ENCODE measurements at places on chromosomes 1 and 21. TPM values are rescaled to one million over a fixed set of nuclear protein-coding genes. Genes with fewer than 3 reads are reported as not detected.

The NHLH2 gene
- not detected for polyA plus RNA-seq

DNA sequence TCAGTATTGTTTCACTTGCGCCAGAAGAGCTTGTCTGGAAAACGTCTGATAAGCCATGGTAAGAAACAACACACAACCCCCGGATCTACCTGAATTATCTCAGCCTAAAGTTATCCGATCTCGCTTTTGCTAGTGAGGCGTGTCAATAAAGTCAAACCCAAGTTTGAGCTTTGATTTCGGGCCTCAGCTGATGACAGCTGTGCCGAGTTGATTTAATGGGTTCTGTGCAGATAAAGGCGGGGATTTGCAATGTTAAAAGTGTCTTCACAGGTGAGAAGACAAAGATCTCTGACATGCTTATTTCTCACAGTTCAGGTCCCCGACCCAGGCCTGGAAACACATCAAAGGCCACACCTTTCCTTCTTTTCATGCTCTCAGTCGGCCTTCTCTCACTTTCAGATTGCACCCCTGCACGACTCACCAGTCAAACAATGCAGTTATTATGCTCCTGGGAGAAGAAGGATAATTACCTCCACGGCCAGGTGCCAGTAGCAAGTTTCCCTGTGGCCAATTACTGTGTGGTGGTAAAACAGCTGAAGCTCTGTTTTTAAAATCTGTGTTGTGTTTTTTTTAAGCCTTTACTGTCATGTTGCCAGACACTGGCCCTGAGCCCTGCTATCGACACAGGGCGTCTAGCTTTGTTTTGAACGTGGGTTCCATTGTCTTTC, 245.3 kb upstream of the RUNX1 start:
- H3K27ac ChIP-seq = no peak overlapping the region
- DNase-seq = peak; percentile 77
- no peak overlapping the region for H3K4me3 ChIP-seq
- H3K4me1 ChIP-seq = peaks cover 10% of the 10 kb centered on the region

The OSCP1 gene
- polyA plus RNA-seq = 6.1 TPM

The ADPRS gene
- 38.4 TPM for polyA plus RNA-seq

GRCh38 chr1:48069662-48070395, 72.6 kb upstream of the TRABD2B start:
- H3K36me3 ChIP-seq = no peaks in the 10 kb centered on the region
- peak; percentile 48 for DNase-seq
- peak overlapping the region; percentile 60 for H3K27ac ChIP-seq

- no peak overlapping the region for H3K27ac ChIP-seq
- H3K4me3 ChIP-seq = no peak overlapping the region
- H3K27me3 ChIP-seq = no peaks in the 10 kb centered on the region
- no peaks in the 10 kb centered on the region for H3K36me3 ChIP-seq
These were observed 69.0 kb downstream of the KCND3 start for GRCh38 chr1:111920221-111921024.

DNA sequence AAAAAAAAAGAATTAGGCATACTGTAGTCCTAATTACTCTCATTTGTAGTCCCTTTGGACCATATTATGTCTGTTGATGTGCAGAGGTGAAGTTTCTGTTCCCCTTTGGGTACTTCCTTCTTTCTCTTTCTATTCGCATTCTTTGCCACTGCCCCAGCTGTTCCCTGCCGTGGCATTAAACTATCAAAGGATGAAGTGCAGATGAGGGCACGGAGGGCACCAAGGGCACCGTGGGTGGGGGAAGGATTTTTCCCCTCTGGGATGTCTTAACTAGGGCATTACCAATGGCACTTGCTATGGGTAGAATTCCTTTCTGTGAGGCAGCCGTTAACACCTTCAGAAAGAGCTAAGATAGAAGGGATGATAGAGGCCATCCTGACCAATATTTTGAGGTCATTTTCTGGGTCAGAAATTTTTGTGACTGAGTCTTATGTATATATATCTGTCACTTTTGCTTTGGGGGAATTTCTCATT, 4.9 kb upstream of the MAPKAPK2 start:
- peak; percentile 72 for DNase-seq
- no peak overlapping the region for H3K4me3 ChIP-seq
- H3K27me3 ChIP-seq = no peaks in the 10 kb centered on the region
- no peak overlapping the region for H3K27ac ChIP-seq
- H3K4me1 ChIP-seq = peaks cover 8% of the 10 kb centered on the region

DNA sequence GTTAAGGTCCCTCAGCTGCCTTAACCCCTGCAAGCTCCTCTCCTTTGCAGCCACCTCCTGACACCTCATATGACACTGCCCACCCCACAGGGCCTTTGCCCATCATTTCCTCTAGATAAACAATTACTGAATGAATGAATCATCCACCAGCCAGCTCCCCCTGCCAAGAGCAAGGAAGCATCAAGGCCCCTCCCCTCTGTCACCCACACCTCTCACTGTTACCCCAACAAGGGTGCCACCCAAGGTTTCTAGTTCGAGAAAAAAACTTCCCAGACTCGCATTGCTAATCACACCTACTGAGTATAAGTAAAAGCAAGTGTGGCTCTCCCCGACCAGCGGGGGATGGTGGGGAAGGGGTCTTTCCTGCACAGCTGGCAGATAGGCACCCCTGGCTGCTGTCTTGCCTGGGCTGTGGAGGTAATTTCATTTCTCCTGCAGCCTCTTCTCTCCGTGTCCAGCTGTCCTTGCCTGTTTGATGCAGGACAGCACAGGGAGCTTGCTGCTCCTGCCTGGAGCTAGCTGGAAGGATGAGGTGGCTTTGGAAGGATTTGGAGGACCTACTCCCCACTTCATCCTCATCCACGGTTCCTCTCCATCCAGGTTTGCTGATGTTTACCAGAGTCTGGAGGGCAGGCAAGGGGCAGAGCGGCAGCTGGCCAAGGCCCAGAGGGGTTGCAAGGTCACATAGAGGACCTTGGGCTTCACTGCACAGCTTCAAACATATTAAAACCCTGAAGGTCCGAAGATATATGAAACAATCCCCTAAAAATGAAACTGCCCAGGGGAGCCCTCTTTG, 33.1 kb upstream of the LBR start:
- no peak for DNase-seq
- H3K36me3 ChIP-seq = no peaks in the 10 kb centered on the region
- H3K27ac ChIP-seq = no peak overlapping the region
- no peaks in the 10 kb centered on the region for H3K27me3 ChIP-seq
- H3K4me3 ChIP-seq = no peak overlapping the region
- no peaks in the 10 kb centered on the region for H3K4me1 ChIP-seq
